Activated CD4-positive, alpha-beta T cell treated with anti-CD3 and anti-CD28 coated beads, Interleukin-2, amount 50 U/mL, for 4 hours (primary cell): ENCODE measurements at places on chromosomes 5 and 9.

DNA sequence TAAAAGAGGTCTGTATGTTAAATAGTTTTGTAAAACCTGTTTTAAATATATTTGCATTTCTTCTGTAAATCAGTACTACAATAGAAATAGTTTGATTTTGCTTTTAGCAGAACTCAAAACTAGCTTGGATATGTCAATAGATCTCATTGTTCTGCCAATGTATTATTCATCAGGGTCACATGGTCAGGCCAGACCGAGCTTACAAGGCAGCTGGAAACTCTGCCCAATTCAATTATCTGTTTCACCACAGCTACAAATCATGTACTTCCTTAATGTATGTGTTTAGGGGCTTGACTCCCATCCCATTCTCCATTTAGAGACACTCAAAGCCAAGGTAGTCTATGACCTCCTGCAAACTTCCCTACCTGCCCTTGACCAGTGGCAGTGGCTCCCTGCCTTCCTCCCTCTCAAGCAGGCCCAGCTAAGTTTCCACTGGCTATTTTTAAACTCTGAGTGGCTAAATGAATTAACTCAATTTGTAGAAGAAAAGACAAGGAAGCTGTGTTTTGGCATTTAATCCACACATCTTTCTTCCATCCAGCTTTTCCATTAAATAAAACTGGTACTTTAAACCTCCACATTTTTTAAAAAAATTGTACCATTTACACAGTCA is 46.4 kb upstream of the SELENOP start:
- no peak for DNase-seq

DNA sequence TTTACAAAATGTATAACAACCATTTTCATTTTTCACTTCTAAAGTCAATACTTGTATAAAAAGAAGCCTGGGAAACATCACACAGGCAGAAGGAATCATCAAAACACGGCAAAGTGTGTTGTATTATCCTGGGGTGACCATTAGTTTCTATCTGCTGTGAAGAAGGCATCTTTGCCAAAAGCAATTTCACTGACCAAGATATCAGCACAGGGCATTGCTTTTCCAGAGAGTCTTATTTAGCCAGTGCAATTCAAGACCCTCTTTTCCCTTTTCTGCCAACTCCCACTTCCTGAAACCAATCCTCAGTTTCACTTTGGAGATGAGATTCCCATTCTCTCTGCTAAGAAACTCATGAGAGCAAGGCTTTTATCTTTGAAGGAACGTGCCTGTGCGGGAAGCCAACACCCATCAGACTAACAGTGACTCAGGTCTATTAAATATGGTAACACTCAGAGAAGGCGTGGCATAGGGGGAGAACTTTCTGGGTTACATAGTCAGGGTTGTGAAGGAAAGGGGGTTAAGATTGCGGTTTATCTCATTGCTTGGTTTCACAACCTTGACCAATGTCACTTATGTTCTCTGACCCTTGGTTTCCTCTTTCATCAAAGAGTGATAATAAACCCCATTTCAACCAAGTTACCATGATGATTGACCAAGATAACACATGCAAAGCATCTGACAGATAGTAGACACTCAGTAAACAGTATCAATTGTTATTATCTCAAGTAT is 666.9 kb upstream of the KLF4 start:
- DNase-seq = no peak

DNA sequence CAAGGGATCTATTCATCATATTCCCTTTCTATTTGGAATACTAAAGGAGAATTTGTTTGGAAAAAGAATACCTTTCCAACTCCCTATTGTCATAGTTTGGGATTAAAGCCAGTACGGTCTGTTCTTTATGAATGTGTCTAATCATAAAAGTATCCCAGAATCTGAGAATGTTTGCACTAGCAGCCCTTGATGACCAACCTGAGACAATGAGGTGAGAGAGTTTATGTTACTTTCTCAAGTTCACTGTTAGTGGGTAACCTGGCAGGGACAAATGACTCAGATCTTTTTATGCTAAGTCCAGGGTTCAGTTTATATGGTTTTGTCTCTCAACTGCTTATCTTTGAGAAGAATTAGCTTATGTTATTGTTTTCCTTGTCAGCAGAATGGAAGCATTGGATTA is 25.3 kb upstream of the TLR4 start:
- DNase-seq = no peak

DNA sequence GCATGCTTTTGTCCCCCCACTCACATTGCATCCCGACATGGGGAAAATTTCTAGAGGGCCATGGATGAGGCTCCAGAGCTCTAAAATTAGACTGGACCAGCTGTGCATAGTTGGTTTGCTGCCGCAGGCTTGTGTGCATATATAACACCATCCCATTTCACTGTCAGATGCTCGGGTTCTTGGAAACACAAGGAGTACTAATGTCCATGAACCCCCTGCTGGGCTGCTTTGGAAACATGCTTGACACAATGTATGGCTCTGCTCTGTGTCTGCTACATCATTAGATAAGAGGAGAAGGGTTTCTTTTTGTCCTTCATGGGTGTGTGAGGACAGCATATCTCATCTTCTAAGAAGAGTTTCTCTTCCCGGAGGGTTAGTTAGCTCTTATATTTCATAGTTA is 292.1 kb upstream of the RORB start:
- no peak for DNase-seq

DNA sequence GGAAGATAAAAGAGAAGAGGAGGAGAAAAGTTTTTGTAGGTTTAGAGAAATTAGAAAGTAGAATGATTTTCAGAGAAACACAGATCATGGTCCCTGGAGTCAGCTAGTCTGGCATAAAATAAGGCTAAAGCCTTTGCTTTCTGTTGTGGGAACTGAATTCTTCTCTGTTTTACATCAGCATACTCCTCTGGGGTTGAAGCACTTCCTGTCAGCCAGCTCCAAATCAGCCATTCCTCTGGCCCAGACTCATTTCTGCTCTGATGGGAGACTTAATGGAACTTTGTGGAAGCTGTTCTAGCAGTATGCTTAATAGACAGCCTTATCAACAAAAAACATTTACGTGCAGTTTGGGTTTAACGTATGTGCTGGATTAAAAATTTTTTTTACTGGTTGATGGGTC is 143.2 kb downstream of the HMHB1 start:
- no peak for DNase-seq

DNA sequence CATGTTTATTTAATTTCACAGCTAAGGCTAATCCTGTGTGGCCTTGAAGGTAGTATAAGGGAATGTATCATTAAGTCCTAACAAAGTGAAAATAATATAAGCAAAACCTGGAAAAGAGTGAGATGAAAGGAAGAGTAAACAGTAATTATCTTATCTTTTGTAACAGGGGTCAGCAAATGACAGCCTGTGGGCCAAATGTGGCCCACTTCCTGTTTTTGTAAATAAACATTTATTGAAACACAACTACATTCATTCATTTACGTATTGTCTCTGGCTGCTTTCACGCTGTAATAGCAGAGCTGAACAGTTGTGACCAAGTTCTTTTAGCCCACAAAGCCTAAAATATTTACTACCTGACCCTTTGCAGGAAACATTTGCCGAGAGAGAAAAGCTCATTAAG is 78.4 kb upstream of the HTR4 start:
- DNase-seq = no peak

DNA sequence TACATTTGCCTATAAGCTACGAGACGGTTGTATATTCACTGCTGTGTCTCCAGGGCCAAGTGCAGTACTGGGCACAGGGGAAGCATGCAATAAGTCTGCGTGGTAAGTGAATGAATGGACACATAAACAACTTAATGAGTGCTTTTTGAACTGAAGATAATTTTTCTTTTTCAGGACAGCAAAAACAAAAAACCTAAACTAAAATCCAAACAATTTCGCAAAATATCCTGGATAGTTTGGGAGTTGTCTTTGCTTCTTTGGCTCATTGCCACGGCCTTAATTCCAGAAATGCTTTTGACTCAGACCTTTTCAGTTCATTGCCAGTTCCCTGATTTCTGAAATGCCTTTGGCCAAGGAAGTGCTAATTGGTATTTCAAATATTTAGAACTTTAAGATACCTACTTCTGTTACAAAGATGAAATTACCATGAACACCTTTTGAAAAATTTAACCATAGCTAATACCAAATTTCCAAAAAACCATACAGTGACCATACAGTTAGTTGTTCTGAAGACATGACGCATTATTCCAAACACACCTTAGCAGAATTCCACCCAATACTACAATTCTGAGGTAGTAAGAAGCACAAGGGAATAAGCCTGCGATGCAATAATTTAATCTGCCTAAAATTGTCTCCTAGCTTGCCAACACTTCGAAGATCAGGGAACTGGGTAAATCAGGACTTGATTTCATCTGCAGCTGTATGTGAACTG is 42.8 kb downstream of the TEK start:
- DNase-seq = no peak

GRCh38 chr5:73297430-73297829 is 124.4 kb downstream of the TMEM174 start:
- DNase-seq = no peak

DNA sequence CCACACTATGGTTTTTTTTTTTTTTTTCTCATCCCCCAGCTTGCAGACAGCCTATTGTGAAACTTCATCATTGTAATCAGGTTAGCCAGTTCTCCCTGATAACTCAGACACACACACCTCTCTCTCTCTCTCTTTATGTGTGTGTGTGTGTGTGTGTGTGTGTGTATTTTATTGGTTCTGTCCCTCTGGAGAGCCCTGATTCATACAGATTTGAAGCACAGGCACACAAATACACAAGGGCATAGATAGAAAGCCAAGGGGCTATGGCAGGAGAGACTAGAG is 20.6 kb upstream of the VCAN start:
- DNase-seq = no peak

- DNase-seq = no peak
Measured at GRCh38 chr9:72150127-72150526, 887 bp downstream of the GDA start.

GRCh38 chr9:89430995-89431394 is 66.9 kb downstream of the SEMA4D start:
- DNase-seq = no peak
